Esophagus squamous epithelium (tissue), 5 donors: ENCODE measurements at places on chromosomes 12 and 14.

- DNase-seq = no peak
Observed at GRCh38 chr12:78269620-78270019, 438.9 kb downstream of the NAV3 start.

DNA sequence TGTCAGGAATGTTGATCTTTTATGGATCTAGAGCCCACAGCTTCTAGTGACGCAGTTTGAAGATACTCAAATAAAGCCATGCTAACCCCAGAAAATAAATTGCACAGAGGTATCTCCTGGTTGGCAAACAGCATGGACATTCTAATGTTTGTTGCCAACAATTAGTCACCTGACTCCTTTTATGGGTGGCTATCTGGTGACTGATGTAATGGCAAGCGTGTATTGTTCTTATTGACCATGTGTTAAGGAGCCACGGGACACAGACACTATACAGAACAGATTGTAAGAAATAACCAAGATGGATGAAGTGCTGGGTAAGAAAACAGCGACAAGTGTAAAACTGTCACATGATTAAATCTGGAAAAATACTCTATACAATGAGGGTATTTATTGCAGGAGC, 401.3 kb upstream of the PDE3A start:
- no peak for DNase-seq

GRCh38 chr12:26567126-26567525, 265.9 kb downstream of the ITPR2 start:
- no peak for DNase-seq

GRCh38 chr12:20653871-20654270, 41.3 kb upstream of the SLCO1C1 start:
- no peak for DNase-seq

- no peak for DNase-seq
Observed at GRCh38 chr14:81480741-81481140, 52.9 kb downstream of the SEL1L start.

DNA sequence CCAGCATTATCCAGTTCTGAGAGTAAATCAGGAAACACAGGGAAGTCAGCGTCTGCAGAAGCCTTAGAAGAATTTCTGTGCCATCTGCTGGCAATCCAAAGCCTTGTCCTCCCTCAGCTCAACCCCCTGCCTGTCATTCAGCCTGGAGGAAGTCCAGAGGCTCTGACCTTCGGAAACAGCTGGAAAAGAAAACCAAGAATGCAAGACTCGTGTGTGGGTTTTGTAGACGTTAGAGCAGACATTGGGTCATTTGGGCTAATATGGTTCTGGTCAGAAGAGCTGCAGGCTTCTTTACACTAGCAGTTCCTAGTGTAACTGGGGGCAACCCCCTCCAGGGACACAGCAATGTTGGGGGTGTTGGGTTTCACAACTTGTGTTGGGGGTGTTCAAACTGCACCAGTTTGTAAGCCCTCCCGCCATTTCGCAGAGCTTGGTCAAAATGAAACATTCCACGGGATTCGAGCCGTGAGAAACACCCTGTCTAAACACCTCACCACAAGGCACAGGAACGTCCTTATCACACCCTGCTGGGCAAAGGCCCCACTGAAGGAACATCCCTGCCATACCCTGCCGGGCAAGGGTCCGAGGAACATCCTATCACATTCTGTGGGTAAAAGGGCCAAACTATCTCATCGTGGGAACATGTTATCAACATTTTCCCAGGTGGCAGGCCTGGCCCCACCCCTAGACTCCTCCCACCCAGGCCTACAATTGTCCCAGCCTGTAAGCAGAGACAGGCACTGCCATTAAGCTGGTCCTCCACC, 21.0 kb upstream of the SERPINA4 start:
- no peak for DNase-seq

DNA sequence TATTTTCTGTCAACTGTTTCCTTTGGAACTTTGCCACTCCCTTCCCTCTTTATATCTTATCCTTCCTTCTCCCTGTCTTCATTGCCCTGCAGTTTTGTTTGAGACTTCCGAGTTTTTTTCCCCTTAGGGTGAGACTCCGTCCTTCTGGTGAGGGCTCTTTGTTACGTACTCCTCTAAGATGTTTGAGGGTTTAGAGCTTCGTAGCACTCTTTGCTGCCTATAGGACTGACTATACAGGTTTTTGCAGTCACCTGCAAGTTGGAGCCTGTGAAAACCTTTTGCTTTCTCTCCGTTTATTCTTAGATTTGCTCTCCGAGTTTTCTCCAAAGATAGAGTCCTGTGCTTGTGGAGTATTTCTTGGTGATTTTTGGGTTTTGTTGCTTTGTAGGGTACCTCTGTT, 41.7 kb upstream of the MYRFL start:
- DNase-seq = no peak

DNA sequence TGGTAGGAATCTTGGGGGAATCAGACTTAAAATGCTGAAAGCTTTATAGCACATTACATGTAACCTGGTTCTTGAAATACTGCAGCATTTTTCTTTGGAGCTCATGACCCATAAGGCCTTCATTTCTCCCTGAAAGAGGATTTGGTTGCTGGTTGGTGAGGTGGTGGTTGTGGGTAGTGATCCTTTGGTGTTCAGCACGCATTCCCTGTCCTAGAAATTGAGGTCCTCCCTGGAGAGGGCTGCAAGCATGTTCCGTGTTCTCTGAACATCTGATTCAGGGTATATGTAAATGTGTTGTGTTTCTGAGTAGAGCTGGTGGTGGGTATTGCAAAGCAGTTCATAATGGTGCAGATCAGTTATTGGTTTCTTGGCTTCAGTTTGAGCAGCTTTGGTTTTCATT, 2.0 kb downstream of the SCN8A start:
- no peak for DNase-seq

GRCh38 chr14:20614038-20614840, 23.1 kb upstream of the RNASE12 start:
- DNase-seq = no peak

DNA sequence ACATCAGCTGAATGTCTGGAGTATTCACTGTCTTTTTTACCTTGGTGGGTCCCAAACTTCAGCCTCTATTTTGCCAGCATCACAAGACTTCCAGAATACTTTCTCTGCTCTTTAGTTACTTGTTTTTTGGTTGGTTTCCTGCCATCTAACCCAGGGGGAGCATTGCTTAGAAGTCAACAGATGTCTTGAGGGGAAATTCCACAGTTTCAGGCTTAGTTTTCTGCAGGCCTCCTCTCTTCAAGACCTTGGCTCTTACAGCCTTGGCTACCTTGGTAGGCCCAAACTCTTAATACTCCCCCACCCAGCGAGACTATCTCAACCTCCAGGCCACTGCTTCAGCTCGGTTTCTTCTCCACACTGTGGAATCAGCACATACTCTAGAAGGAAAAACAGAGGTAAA, 41.7 kb downstream of the NEDD1 start:
- DNase-seq = no peak

GRCh38 chr14:104643306-104643705, 38.7 kb upstream of the TMEM179 start:
- no peak for DNase-seq

DNA sequence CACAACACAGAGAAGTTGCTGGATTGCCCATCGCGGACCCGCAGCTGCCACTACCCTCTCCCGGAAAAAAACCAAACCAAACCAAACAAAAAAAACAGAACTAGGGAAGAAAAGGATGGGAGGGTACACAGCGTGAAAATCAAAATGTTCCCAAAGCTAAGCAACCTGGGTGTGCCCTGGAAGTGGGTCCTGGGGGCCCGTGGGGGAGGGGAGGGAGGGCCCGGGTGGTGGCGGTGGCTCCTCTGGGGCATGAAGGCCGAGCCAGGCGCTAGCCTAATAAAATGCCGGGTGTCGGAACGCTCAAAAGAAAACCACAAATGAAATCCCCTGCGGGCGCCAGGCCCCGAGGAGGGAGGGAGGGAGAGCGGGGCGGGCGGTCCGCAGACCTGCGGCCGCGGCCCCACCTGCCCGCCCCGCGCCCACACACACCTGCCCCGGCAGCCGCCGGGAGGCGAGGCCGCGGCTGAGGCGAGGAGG, 787 bp downstream of the HECTD4 start:
- DNase-seq = no peak

- DNase-seq = no peak
Observed at GRCh38 chr12:62703011-62703380, 232.0 kb downstream of the PPM1H start.

DNA sequence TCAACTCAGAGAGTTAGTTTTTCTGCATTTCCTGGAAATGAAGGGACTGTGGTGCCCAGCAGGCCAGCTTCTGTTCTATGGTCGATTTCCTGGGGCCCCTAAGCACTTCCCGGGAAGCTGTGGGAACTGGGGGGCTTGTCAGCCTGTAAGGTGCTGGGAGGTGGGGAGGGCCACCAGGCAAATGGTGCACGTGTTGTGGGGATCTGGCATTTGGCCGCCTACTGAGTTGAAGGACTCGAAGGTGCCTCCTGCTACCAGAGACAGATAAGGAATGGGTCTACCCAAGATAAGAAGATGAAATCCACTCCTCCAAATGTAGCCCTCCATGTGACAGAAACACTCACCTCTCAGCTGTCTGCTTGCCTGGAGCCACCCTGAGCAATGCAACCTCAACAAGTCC, 341.7 kb downstream of the DPF3 start:
- no peak for DNase-seq

GRCh38 chr12:120944645-120945217, 33.6 kb upstream of the HNF1A start:
- DNase-seq = no peak

- DNase-seq = no peak
Observed at GRCh38 chr12:124719231-124719630, 144.4 kb downstream of the SCARB1 start.

GRCh38 chr12:104130760-104131159, 7.2 kb downstream of the NFYB start:
- no peak for DNase-seq

DNA sequence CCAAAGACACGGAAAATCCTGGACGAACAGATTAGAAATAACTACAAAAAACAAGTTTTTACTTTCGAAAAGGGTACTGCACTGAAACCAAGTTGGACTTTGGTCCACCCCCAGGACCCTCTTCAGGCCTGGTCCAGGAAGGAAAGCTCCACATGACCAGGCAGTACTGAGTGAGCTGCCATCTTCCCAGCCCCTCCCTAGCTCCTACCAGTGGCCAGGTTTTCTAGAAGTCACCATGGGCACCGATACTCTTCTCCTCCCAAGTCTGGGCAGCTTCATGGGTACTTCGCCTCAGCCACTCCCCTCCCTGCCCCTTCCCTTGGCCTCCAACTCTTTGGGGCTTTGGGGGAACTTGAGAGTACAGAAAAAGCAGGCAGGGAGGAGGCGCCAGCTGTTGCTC, 6.6 kb downstream of the VAMP1 start:
- no peak for DNase-seq
